CD4-positive, alpha-beta T cell treated with Interleukin-4 for 1 hour (primary cell): ENCODE measurements at places on chromosomes 3 and 15.

DNA sequence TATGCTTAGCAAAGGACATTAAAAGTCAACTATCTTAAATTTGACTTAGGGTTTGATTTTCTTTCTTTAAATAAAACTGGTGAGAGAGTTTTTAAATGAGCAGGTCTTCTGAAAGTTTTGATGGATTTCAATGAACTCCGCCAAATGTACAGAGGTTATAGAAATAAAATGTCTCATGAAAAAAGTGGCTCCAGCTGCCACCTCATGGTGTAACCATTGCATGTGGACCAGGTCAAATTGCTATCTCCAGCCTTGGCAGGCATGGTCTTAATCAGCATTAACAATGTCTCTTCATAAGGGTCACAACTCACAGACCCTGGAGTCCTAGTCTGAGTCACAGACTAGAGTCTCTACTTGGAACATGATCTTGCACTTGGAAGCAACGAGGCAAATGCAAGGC, 182.3 kb downstream of the ADAMTS17 start:
- DNase-seq, result no peak

DNA sequence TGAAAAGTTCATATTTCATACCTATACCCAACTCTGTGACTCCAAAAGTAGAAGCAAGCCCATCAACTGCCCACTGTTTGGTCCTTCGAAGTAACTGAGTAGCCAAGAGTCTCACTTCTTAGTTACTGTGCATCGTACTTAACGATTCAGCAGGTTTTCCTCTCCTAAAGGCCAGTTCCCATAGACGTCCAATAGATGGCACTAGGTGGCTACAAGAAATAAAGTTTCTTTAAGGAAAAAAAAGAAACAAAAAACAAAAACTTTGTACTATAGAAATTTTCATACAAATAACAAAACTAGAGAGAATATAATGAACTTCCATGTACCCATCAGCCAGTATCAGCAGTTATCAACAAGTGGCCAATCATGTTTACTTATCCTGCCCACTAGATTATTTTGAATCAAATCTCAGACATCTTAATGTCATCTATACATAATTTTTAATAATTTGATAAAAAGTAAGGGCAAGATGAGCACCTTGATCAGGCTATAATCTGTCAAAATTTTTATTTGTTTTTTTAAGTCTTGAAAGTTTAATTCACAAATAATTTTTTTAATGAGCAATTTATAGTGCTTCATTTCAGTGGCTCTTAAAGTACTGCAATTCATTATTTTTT, 63.8 kb upstream of the ACP3 start:
- peak; percentile 15 for DNase-seq

DNA sequence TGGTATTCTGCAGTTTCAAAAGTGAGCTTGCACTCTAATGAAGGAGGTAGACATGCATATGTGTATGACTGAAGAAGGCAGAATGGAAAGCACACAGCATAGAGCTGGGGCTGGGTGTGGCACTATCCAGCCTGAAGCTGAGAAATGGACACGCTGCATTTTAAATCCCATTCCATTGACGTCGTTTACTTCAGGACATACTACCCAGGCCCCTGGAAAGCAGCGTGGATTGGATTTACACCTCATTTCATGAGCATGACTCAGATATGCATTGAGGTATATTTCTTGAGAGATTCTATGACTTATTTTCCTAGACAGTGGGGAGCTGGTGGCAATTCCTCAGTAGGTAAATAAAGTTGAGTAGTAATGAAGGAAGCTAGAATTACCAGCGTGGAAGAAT, 101.4 kb downstream of the ABI3BP start:
- no peak for DNase-seq

DNA sequence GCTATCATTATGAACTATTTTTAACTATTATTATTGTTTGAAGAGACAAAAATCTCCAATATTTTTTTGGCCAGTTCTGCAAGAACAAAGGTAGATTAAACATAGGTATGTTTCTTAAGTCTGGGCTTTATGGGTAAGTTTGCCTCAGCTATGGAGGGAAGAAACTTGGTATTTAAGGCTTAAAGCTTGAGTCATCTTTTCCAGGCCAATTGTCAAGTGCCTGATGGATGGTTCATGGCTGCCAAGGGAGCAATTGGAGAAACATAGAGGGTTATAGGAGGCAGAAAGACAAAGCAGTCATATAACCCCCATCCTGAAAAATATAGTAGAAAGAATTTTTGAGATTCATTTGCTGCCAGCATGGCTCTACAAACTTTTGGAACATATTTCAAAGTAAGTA, 7.2 kb upstream of the STAC start:
- no peak for DNase-seq

- no peak for DNase-seq
Measured at GRCh38 chr3:178588628-178589027, 52.4 kb downstream of the KCNMB2 start.
